ENCODE measurements at places on chromosomes 5 and 9.

- no peak for DNase-seq
Observed at GRCh38 chr5:122473138-122473843, 161.3 kb downstream of the SNCAIP start.

- no peak for DNase-seq
Observed at GRCh38 chr5:91331705-91332104, 51.4 kb downstream of the ARRDC3 start.

DNA sequence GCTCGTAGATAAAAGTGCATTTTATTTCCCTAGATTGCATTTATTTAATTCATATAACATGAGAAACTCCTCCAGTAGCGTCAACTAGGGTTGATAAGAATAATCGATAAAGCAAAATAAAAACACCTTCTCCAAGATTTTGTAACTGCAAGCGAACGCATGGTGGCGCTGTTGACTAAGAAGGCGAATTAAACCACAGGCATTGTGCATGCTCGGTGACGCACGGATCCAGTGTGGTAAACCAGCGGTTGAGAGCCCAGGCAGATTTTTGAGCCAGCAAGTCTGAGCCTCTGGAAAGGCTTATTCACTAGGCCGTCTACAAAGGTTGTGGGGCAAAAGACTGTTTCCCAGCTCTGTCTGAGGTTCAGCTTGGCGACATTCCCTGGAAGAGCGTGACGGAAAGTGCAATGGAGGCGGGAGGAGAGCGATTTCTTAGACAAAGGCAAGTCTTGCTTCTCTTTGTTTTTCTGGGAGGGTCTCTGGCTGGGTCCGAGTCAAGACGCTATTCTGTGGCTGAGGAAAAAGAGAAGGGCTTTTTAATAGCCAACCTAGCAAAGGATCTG is at the start of gene PCDHB3:
Gene PCDHB3, plus strand, starts transcription at position 231 of the 563 bp plus-strand sequence. Its CDS starts 177 bp downstream, at position 408.
- peak; percentile 36 for DNase-seq

- peak; percentile 8 for DNase-seq
Observed at GRCh38 chr5:168607946-168608345, 28.8 kb upstream of the PANK3 start.

DNA sequence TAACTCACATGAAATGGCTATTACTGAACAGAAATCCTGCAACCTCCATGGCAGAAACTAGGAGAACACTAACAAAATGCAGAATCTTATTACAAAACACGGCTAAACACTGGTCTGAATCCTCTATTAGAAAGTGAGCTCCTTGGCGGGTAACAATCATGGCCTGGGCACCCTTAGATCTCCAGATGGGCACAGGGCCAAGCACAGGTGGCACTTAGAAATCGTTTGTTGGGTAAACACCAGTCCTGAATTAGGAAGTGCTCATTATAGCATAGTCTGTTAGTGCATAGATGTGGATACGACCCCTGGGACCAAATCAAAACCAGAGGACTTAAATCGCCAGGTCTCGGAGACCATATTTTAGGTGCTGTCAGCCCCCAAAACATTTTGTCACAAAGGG is 14.4 kb downstream of the VDAC1 start:
- DNase-seq = no peak

DNA sequence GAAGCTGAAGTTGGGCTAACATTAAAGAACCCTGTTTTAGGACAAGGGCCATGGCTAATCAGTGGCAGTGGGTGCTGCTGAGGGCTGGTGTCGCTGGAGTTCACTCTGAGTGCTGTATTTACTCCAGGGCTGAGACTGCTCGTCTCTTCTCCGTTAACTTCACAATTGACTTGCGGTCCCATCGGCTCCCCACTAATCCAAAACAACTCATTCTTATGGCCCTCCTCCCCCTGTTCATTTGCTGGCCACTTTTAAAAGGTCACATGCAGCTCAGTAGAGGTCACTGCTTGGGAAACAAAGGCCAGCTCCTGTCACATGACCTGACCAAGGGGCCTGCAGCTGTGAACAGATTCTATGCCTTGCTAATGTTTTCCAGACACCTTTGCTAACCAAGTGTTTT is 38.4 kb downstream of the PTCH1 start:
- no peak for DNase-seq

GRCh38 chr9:99894826-99895225 is 11.6 kb upstream of the STX17 start:
- DNase-seq = no peak

DNA sequence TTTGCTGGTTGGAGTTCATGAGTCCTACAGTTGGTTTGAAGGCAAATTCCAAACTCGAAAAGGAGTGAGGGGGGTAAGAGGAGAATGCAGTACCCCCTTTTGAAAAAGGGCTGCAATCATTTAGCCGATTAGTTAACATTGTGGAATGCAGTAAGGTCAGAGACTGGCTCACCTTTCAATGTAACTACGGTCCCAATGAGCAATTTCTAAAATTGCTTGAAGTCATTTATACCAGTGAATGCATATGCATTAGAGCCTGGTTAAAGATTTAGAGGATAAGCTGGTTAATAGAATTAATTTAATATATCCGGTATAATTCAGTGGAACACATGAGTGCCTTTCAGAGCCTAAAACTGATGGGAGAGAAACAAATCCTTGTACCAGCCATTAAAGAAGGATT is 172.6 kb upstream of the PAPPA start:
- no peak for DNase-seq

- DNase-seq = no peak
Observed at GRCh38 chr9:110197330-110198187, 10.4 kb downstream of the C9orf152 start.

- DNase-seq = no peak
Observed at GRCh38 chr5:157665467-157666070, 5.8 kb upstream of the C5orf52 start.

DNA sequence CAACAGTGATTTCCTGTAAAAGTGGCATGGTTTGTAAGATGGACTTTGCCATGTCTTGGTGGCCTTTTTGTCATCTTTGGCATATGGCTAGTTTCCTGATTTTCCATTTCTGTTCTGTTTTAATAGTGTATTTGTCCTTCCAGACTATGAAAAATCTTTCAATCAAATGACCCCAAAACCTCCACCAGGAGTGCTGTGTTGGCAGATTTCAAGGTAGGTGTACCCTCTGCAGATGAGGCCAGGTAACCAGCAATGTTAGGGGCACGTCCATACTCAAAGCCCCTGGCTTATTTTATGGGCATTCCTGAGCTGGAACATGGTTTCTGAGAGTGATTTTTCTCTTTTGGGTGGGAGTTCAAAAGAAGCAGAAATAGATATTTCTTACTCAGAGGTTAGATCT is 15.2 kb upstream of the MAP1B start:
- DNase-seq = no peak

GRCh38 chr5:57458443-57458842 is 24.2 kb downstream of the ACTBL2 start:
- DNase-seq = no peak

DNA sequence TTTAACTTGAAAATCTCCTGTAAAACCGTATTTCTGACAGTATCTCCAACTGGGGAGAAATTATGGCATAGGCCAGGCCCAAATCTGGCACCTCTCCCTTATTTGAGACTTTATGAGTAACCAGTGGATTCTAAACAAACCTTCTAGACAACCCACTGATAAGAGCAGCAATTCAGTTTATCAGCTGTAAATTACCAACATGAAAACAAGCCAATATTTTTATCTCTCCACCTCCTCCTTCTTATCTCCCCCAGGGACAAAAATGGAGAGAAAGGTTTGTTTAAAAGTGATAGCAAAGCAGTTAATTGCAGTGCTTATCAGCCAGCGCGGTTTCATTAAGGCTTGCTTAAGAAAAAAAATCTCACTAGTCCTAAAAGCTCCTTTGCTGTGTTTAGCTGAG is 53.8 kb downstream of the KCNV2 start:
- no peak for DNase-seq

DNA sequence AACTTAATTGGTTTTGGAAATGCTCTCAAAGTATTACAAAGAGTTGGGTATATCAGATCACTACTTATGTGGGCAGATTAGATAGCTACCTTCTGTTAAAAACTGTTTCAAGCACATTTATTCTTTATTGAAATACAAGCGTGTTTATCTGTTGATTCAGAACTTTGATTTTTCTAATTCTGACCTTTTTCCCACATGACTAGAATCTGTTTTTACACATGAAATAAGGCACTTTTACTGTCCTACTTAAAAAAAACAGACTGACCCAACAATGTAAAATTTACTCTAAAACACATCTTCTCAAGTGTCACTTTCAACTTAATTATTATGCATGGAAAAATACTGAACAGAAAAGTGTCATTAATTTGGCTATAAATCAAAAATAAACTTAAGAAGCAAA is 4.8 kb downstream of the NR6A1 start:
- DNase-seq = no peak

- DNase-seq = no peak
Observed at GRCh38 chr5:174567506-174568141, 156.8 kb upstream of the MSX2 start.

GRCh38 chr5:142425286-142426065 is 100.7 kb upstream of the SPRY4 start:
- no peak for DNase-seq

GRCh38 chr9:121663591-121663990 is 12.2 kb downstream of the DAB2IP start:
- DNase-seq = no peak

GRCh38 chr5:1555808-1556731 is 32.3 kb upstream of the LPCAT1 start:
- DNase-seq = no peak

- DNase-seq = peak; percentile 88
Observed at GRCh38 chr5:91280362-91281269, 102.5 kb downstream of the ARRDC3 start.

- no peak for DNase-seq
Observed at GRCh38 chr5:163407034-163407655, 30.2 kb upstream of the CCNG1 start.

- DNase-seq = no peak
Observed at GRCh38 chr5:167953151-167953798, 338.2 kb upstream of the WWC1 start.

DNA sequence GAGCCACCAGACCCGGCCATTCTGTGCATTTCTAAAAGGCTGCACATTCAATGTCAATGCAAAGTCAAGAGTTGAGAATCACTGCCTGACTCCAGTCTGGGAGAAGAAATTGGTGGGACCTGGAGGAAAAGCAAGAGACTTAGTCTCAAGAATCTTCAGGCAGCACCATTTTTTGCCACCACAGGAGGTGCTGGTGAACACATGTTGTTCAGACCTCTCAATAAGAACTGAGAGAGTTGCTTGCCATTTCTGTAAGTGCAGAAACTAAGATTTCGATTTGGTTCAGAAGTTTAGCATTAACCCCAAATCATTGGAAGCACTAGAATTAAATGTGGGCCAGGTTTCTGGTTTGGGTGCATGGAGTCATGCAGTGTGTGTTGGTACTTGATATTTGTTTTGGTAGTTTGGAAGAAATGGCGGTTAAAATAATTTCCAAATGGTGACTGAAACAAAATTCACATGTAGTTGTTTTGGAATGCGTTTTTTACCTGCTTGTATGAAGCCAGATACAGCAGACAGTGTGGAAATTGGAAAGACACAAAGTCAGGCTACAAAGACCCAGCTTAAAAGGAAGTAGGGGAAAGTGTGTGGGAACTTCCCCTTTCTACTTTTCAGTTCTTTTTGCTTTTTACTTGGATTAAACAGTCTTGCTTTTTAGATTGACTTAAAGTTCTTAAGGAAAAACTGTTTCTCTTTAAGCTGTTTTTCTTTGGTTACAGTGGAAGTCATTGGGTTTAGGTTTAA is 20.4 kb downstream of the PDE8B start:
- DNase-seq = no peak

- no peak for DNase-seq
Observed at GRCh38 chr5:8340739-8341344, 471.9 kb downstream of the MTRR start.

DNA sequence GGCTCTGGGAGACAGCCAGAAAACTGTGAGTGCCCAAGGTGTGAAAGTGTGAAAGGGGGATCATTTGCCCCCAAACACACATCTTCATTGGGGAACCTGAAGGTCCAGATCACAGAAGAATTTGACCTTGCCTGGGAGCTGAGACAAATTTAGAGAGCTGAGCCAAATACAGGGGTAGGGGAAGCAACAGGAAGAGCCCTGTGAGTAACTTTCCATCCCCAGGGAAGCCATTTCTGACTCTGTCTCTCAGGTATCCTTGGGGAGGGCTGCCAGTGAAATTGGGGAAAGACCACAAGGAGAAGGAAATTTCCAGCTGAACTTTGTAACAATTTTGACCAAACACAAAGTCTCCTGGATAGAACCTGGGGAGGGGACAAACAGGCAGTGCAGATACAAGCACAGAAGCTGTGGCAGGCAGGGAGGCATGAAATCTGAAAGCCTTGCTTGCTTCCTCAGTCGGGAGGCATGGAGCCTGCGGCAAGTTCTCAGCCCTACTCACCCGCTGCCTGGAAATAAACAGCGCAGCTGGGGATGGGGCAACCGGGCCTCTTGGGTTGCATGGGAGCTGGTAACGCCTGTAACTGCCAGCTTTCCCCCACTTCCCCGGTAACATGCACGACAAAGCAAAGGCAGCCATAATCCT is 31.5 kb upstream of the ZCCHC9 start:
- DNase-seq = no peak

DNA sequence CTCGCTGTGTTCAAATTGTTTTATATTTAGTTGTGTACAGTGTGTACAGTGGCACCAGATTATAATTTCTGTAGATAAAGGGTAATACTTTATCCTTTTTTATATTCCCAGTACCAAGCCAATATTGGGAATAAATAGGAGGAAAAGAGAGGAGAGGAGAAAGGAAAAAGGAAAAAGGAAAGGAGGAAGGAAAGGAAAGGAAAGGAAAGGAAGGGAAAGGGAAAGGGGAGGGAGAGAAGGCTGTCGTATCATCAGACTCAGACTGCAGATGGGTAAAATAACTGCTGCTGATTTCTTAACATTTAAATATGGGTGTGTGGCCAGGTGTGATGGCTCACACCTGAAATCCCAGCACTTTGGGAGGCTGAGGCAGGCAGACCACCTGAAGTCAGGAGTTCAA is 51.0 kb downstream of the C5orf22 start:
- DNase-seq = no peak

- DNase-seq = no peak
Observed at GRCh38 chr9:95132366-95133324, 184.9 kb downstream of the FANCC start.
